ENCODE measurements at places on chromosomes 1 and 21. TPM values are rescaled to one million over a fixed set of nuclear protein-coding genes. Genes with fewer than 3 reads are reported as not detected.

CAMK1G gene
- 0.83 TPM for total RNA-seq

PDPN gene
- total RNA-seq: 22.5 TPM

FCGR3A gene
- 7.6 TPM for total RNA-seq

TESK2 gene
- total RNA-seq: 5.9 TPM

LMOD1 gene
- total RNA-seq: 1,021 TPM

CA6 gene
- total RNA-seq: not detected

PDZK1 gene
- not detected for total RNA-seq

DENND2D gene
- total RNA-seq: 4.6 TPM

Data from esophagus muscularis mucosa (tissue), 4 donors.